ENCODE measurements at places on chromosomes 2 and 18.

- no peak for DNase-seq
Measured at GRCh38 chr2:10980071-10980470, 68.3 kb downstream of the KCNF1 start.

GRCh38 chr18:26646901-26647300 lies 98.5 kb upstream of the KCTD1 start:
- DNase-seq: no peak

- DNase-seq: no peak
Measured at GRCh38 chr2:10521356-10522169, 73.4 kb upstream of the ODC1 start.

GRCh38 chr2:148096012-148096411 lies 75.1 kb downstream of the MBD5 start:
- DNase-seq: no peak

- DNase-seq: no peak
Measured at GRCh38 chr2:68365087-68365486, at the start of gene PLEK. TSS of gene PLEK (plus strand) at chr2:68365282. CDS start at chr2:68365352, 70 bp downstream.

DNA sequence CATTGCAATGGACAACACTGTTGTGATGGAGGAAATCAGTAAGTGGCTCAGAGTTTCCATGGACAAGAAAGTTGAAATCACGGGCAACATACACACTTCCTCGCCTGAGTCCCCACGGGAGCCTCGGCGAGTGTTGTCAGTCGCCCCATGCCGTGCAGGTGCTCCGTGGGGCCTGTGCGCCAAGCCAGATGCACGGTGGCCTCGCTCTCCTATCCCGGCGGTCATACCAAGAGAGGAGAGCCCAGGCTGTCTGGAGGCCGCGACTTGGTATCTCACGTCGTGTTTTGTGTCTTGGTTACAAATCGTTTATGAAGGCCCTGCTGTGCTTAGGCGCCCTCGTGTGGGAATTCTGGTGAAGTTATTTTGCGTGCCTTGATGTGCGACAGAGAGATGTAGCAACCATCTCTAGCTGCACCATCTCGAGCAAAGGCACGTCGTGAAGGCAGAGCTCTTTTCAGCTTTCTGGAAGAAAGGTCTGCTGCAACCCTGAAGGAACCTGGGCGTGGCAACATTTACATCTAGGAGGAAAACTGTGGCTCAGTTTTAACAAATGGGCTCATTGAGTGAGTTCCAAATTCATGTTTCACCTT lies 21.8 kb downstream of the ATG4B start:
- DNase-seq: no peak

DNA sequence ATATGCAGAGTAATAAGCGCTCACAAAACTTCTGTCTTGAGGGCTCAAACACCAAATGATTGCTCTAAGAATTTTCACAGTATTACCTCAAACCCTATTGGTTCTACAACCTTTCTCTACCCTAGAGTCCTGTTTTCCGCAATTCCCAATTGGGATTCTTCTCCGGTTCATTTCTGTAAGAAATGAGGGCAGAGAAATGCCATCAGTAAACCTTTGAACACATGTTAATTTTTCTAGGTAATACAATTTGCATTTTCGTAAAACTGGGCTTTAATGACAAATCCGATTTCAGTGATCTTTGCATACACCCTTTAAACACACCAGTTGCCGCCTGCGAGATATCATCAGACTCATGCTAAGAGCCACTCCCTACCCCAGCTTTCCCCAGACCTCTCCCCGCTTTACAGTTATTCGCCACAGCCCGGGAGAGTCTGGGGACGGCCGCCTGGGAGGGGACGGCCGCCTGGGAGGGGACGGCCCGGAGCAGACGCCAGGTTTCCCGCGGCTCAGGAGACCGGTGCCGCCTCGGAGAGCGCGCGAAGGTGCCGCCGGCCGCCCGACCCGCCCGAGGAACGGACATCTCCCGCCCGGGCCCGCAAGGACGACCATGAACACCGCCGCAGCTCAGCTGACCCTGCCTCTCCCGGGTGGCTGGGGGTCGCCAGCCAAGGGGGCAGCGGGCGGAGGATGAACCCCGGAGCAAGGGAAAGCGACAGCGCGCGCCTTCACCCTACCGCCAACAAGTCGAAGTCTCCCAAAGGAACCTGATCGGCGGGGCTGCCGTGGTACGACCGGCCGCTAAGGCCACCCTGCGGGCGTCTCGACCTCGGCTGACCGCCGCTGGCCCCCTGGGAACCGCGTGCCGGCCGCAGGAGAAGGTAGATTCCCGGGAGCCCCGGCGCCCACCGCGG lies 463 bp downstream of the SMC6 start:
- peak; percentile 36 for DNase-seq

DNA sequence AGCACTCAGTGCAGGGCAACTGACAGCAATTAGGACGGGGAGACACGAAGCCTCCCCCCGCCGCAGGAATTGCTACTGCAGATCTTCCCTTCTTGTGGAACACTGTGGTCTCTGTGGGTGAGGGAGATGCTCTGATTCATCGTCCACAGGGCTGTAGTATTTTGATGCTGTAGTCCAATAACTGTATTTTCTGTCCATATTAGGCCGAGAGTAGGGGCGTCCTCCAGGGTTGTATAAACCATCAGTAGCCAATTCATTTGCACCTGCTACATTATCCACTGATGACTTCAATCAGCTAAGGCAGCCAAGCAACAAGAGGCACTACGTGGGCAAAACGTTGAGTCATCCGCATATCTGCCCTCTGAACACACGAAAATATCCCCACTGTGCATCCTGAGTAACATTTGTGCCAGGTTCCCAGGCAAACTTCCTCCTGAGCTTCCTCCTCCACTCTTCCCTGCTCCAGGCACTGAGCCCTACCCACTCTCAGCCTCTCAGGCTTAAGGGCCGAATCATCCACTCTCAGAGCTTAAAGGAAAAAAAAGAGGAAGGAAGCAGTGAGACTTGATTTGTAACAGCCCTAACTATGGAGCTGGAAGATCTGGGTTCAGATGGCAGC lies 62.1 kb downstream of the LBH start:
- DNase-seq: peak; percentile 79

DNA sequence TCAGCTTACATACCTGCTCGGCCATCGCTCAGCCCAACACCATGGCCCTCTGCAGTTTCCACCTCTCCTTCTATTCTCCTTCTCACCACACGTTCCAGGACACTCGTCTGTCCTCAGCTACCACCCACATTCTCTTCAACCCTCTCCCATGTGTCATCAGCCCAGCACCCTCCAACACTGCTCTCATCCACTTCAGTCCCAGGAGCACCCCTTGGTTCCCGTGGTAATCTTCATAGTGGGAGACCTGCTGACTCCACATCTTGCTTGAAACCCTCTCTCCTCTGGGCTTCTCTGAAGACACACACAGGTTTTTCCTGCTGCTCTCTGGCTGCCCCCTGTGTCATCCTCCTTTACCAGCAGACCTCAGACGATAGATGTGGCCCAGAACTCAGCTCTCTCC lies 228.7 kb downstream of the GBX2 start:
- DNase-seq: no peak

DNA sequence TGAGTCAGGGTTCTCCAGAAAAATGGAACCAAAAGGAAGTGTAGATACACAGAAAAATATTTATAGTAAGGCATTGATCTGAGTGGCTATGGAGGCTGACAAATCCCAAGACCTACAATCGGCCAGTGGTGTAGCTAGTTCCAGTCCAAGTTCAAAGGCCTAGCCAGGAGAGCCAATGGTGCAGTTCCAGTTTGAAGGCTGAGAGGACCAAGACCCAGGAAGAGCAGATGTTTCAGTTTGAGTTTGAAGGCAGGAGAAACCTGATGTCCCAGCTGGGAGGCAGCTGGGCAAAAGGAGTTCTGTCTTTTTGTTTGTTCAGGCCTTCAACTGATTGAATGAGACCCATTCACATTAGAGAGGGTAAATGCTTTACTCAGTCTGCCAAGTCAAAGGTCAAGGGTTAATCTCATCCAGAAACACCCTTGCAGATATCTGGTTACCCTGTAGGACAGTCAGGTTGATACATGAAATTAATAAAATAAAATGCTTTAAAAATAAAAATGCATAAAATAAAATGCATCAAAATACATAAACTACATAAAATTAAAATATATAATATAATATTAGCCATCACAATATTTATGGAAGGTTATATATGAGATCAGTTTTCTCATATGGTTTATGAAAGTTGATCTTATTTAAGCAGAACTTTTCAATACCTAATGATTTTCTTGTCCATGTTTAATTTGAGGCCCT lies 38.7 kb downstream of the KCNE4 start:
- DNase-seq: no peak

GRCh38 chr18:8634508-8634907 lies 25.3 kb downstream of the RAB12 start:
- no peak for DNase-seq

DNA sequence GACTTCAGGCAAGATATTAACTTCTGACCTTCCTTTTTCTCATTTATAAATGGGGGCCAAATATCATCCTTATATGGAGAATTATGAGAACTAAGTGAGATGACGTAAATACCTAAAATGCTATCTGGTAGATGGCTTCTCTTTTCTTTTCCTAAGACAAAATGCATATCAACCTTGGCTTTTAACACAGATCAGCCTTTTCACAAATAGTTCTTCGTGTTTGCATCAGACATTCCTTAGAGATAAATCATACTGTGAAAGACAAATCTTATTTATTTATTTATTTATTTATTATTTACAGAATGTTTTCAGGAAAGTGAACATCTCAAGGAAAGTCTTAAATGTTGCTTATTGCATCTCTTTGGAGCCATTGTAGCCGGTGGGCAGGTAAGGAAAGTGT lies 62.8 kb downstream of the NBEAL1 start:
- no peak for DNase-seq

- no peak for DNase-seq
Measured at GRCh38 chr2:197575987-197576386, 60.1 kb downstream of the MOB4 start.

DNA sequence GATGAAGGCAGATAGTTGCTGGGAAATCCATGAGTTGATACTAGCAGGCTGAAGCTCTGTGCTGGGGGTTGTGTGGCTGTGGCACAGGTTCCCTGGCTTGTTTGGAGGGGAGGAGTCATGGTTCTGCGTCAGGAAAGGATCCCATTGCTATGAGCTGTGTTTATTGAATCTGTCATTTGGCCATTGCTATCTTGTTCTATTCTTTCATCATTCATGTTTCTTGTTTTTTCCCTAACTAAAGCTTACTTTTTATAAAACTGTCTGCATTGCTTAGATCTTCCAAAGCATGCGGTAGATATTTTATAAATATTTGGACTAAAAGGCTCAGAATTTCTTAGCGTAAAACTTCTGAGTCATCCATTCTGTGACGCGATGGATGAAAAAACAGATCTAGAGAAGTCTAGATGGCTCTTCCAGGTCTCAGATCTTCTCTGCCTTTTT lies 335.3 kb downstream of the PTPRM start:
- DNase-seq: no peak

DNA sequence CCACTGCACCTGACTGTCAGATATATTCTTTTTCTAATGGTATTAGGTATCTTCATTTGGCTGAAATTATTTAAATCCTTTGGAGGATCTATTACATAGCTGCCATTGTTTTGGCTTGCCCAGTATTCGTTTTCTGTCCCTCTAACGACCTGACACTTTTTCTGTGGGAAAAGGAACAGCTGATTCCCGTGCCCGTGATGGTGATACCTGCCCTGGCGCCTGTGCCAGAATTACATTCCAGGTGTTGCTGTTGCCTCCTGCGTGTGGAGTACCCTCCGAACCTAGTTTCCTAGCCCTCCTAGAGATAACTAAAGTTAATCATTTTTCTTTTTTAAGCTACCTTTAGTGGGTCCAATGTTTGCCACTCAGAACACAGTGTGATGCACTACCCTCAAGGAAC lies 14.0 kb downstream of the HOXD1 start:
- DNase-seq: no peak

DNA sequence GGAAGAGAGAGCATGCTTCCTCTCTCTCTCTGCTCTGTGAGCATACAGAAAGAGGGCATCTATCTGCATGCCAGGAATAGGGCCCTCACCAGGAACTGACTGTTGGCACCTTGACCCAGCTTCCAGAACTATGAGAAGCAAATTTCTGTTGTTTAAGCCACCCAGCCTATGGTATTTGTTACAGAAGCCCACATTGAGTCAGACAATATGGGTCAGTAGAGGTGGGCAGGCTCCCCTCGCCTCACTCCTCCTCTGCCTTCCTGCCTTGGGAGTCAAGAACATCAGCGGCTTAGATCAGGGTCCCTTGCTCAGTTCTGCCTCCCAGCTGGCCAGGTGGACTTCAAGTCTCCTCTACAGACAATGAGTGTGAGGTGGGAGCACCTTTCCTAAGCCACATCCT lies 92.3 kb downstream of the COPS8 start:
- DNase-seq: no peak

DNA sequence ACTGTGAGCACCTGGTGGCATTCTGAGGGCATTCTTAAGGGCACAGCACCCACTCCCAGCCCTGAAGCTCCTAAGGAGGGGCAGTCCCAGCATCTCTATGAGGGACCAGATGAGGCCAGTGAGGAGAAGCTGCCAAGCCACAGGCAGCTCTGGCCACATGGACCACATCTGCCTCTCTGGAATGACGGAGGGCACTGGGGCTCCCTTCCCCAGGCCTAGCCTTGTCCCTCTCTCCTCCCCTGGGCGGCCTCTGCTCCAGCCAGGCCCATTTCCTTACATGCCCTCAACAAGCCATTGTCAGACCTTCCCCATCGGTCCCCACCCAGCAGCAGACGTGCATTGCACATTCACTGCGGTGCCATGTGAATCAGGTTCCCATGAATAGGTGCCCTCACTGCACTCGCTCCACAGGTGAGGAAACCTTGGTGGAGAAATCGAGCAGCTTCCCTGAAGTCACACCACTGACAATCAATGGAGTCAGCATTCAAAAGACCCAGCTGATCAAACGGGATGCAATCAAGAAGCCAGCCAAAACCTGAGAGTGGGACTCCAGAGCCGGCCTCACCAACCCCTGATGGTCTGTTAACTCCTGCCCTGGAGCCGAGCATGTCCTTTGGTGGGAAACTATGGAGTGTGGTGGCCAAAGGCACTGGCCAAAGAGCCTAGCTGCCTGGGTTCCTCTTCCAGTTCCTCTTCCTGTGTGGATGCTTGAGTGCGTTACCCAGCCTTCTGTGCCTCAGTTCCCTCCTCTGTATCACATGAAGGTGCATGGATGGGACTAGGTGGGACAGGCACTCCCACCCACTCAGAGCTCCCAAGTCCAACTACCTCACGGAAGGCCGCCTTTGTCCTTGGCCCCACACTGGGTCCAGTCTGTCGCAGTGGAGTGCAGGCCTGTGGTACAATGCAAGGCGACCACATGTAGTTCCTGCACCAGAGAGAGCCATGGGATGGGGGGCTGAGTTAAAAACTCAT lies 147.3 kb downstream of the ZFP36L2 start:
- no peak for DNase-seq

- no peak for DNase-seq
Measured at GRCh38 chr2:120456867-120457266, 110.9 kb downstream of the INHBB start.
